ENCODE measurements at places on chromosomes 6 and 20.

DNA sequence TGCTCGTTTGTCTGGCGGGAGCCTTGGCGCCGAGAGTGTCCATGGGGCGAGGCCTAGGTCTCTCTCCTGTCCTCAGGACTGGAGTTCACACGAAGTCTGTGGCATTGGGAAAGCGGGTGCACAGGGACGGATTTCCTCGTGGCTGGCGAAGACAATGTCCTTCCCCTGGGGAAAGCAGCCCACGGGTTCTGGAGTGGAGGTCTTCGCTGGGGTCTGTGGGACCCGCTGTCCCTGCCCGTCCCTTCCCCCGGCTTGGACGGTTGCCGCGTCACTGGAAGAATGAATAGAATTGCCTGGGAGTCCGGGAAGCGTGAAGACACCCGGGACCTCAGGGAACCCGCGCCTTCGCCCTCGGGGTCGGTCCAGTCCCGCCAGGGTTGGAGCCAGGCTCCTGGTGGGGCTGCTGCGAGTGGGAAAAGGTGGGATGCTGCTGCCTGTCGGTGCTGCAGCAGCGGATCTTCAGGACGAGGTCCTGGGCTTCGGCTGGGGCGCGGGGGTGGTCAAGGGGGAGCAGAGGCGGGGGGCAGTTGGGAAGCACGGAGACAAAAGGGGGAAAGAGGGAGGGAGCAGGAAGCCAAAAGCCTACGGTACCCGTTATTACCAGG lies 441.8 kb upstream of the DEFB115 start:
- no peak for DNase-seq

- no peak for DNase-seq
Measured at GRCh38 chr6:26016963-26017631, 54.5 kb downstream of the TRIM38 start.

DNA sequence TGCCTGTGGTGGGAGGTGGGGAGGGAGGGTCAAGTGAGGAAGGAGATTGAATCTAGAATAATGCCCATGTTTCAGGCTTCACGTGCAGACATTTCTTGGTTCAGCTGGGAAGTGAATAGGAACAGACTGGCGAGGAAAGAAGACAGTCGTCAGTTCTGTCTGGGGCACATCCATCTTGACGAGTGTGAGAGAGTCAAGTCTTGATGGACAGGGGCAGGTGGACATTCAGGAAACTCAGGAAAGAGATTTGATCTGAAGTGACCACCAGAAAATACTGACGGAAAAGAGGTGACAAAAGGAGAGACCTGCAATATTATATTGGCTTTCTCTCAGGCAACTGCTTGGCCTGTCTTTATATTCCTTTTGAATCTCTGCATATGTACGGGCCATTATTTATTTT lies 68.6 kb downstream of the ESR1 start:
- no peak for DNase-seq

DNA sequence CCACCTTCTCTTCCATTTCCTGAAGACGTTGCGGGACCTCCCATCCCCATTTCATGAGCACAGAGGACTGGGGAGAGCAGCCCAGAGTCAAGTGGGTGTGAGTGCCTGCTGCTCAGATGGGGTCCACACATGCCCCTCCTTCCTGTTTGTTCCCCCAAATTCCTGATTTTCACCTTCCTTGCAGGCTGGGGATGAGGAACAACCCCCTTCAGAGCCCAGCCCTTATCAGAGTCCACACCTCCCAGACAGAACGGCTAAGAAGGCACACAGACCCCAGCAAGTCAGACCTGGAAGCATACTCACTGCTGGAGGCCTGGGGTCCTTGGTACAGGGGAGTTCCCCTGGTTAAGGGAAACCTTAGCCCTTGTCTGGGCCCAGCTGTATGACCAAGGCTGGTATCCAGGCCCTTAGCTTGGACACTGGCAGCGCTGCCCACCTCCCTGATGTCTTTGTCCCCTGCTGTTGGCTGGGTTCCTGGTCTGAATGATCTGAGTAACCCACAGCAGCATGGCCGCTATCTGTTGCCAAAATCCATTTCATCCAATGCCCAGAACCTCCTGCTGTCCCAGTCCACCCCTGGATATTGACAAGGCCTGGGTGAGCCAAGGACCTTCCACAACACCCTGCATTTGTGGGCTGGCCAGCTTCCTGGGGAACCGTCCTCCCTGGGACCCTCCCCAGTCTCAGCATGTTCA lies 230.9 kb downstream of the SYNDIG1 start:
- no peak for DNase-seq

DNA sequence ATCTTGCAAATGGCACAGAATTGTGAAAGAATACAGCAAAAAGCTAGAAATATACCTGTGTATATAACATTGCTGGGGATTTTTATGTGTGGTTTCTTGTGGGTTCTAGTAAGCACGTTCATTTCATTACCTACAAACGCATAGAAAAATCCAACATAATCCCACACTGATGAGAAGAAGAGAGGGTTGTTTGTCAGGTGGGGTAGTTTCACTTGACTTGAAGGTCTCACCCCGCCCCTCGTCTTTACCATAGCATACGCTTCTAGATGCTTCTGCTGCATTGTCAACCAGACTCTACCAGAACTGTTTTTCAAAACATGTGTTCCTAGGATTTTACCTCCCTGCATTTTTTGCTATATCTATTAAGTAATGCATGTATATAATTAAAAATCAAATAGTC lies 284.1 kb upstream of the TAB2 start:
- DNase-seq: no peak

- DNase-seq: no peak
Measured at GRCh38 chr6:143863771-143864170, 503 bp upstream of the ZC2HC1B start.
